Fibroblast of skin of scalp (primary cell): ENCODE measurements at places on chromosomes 16 and 17.

- no peak for DNase-seq
Measured at GRCh38 chr16:11296706-11297491, 15.8 kb upstream of the PRM1 start.

GRCh38 chr17:11807606-11808005 is 189.7 kb downstream of the ZNF18 start:
- DNase-seq: no peak

GRCh38 chr17:71503710-71504465 is 616.9 kb upstream of the SOX9 start:
- DNase-seq: peak; percentile 5

DNA sequence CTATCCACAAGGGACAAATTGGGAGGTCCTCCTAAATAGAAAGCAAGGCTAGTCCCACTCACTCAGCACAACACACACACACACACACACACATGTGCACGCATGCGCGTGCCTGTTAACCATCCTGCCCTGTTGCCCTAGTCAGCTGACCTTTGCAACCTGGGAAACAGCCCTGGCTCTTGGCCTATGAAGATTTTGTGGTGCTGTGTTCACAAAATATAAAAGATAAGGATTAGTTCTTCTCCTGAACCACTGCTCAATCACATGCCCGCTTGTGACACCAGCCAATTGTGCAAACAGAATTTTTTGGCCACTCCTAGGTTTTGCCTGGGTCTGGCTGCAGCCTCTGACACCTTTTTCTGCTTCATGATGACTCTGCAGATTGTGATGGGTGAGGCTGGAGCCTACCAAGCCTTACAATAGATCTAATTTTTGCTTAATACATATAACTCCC is 3.3 kb upstream of the CES1 start:
- DNase-seq: no peak

GRCh38 chr17:18107061-18107790 is 1.3 kb upstream of the MYO15A start:
- no peak for DNase-seq

- peak; percentile 66 for DNase-seq
Measured at GRCh38 chr17:76524598-76525512, 12.7 kb downstream of the CYGB start.

DNA sequence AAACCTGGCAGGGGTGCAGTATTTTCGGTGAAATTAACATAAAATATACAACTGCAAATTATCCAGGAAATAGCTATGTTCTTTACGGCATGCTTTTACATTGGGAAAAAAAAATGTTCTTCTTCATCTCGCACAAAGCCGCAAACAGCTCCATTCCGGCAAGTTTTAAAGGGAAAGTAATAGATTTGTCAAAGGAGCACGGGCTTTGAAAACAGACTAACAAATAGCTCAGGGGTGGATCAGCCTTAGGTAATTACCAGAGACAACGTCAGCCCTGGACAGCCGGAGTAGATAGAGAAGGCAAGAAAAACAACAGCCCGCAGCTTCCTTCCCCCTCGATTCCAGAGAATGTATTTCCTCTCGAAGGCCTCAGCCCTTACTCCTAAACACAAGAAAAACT is 222.5 kb downstream of the C16orf78 start:
- DNase-seq: peak; percentile 48

DNA sequence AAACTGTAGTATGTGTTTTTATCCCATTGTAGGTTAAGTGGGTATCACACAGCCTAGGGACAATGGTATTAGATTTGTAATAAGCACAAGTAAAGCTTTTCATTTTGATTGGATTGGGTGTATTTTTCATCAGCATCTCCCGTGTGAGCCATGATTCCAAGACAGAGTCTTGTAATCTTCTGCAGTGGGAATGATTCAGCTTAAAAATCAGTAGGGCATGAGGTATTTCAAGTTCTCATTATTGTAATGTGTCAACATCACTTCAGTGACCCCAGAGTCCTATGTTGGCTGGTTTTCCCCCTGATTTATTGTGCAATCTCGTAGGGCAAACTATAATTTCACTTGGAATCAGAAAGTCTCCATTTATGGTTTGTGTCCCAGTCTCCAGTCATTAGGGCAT is 833.2 kb upstream of the RBFOX1 start:
- no peak for DNase-seq

GRCh38 chr17:45018848-45019711 is 32.4 kb downstream of the DCAKD start:
- peak; percentile 66 for DNase-seq

GRCh38 chr17:15361151-15361550 is 19.8 kb upstream of the TEKT3 start:
- DNase-seq: peak; percentile 24

DNA sequence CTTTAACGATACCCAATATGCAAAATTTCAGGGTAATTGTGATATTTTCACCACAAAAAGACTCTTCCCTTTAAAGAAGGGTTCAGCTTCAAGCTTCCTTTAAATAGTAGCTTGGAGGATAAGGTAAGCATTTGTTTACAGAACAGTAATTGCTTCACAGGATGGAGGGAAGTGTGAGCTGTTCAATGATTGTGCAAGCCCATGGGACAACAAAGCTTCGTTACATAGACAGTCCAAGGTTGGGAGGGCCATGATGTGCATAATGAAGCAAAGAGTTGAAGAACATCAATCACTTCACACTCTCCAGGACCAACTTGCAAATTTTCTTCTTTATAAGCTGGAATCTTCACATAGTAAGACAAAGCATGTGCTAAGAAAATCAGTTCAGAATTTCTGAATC is 145.0 kb upstream of the ASIC2 start:
- DNase-seq: no peak

DNA sequence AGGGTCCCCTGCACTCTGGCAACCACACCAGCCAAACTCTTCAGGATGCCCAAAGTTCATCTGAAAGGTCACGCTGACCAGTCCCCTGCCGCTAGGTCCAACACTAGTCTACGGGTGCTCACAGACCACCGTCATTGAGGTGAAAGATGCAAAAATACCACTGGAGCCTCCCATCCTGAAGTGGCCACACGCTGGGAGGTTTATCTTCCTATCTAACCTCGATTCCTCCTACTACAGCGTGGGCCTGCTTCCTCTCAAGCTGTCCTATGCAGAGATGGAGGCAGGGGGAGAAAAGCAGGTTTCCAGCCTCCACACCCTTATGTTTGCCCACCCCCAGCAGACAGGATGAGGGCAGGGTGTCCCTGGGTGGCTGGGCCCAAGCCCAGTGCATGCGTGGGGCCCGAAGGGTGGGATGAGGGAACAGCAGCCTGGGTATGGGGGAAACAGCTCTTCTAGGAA is 6.3 kb downstream of the SRCIN1 start:
- DNase-seq: no peak

- peak; percentile 80 for DNase-seq
Measured at GRCh38 chr16:67542464-67542863, 13.8 kb downstream of the RIPOR1 start.

DNA sequence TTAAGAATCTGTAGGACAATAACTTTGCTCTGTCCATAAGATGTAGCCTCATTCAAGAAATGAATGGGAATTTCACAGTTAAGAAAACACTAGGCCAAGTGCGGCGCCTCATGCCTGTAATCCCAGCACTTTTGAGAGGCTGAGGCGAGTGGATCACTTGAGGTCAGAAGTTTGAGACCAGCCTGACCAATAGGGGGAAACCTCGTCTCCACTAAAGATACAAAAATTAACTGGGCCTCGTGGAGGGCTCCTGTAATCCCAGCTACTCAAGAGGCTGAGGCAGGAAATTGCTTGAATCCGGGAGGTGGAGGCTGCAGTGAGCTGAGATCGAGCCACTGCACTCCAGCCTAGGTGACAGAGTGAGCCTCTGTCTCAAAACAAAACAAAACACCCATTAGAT is 19.9 kb upstream of the RSL1D1 start:
- DNase-seq: peak; percentile 47

GRCh38 chr16:78976212-78976611 is 624.3 kb downstream of the MAF start:
- no peak for DNase-seq

GRCh38 chr17:45233423-45233924 is 11.8 kb downstream of the FMNL1 start:
- no peak for DNase-seq

DNA sequence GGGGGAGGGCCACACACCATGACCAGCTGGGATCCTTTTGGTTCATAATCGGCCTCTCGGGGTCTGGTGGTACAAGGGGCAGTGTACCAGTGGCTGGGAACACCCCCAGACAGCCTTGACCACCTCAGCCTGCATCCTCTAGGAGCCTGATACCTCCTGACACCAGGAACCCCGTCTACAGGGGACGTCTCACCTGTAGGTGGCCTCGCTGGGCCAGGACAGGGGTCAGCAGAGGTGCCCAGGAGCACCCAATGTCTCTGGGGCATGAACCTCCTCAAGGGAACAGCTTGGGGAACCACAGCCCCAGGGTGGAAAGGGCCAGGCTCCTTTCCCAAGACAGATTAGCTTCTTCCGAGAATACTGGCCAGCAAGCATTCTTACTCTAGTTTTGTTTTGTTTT is 2.5 kb upstream of the METRNL start:
- no peak for DNase-seq

DNA sequence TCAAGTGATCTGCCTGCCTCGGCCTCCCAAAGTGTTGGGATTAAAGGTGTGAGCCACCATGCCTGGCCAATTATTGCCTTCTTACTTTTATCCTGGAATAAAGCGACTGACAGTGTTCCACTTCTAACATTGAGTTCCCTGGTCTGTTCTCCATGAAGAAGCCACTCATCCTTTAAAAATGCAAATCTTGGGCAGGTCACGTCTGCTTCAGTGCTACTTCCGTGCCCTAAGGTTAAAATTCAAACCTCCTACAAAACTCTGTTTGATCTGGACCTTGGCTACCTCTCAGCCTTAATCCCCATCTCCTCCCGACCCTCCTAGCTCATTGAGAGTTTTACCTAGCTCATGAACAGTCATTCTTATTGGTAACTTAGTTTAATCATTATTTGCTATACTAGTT is 9.6 kb upstream of the SHISA9 start:
- DNase-seq: no peak

- DNase-seq: no peak
Measured at GRCh38 chr17:27623614-27624013, 7.4 kb upstream of the LGALS9 start.

- DNase-seq: peak; percentile 82
Measured at GRCh38 chr16:27475561-27475960, 73.6 kb downstream of the IL21R start.

- DNase-seq: no peak
Measured at GRCh38 chr16:22330326-22330725, 33.1 kb downstream of the POLR3E start.

GRCh38 chr17:30271102-30271501 is 20.6 kb downstream of the BLMH start:
- no peak for DNase-seq

- peak; percentile 82 for DNase-seq
Measured at GRCh38 chr17:49230636-49231562, at the start of gene PHOSPHO1. PHOSPHO1 (minus strand) TSS chr17:49230787; CDS start chr17:49226691, 4,096 bp downstream.

GRCh38 chr16:27566417-27566816 is 16.5 kb downstream of the KATNIP start:
- DNase-seq: no peak

GRCh38 chr16:67474551-67475455 is 6.2 kb downstream of the ATP6V0D1 start:
- no peak for DNase-seq

GRCh38 chr17:80774146-80774545 is 217.5 kb upstream of the CHMP6 start:
- DNase-seq: peak; percentile 36

- DNase-seq: no peak
Measured at GRCh38 chr16:58460219-58460610, 39.7 kb upstream of the NDRG4 start.
